ENCODE measurements at places on chromosomes 2 and 18.

- peak; percentile 10 for DNase-seq
These were observed 273.8 kb downstream of the TRIB2 start for GRCh38 chr2:12990523-12990922.

DNA sequence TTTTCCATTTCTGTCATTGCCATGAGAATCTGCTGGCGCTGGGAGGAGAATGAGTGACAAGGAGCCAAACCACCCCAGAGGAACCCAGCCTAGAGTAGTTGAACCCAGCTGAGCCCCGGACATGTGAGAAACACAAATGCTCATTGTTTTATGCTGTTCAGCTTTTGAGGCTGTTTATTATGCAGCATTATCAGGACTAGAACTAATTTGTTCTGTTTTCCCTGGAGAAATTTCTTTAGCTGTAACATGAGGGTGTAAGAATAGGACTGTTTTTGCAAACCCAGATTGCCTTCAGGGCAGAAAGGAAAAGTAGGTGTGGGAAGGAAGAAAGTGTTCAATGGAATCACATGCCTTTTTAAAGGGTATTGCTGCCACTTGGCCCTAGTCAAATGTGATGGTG, 28.5 kb upstream of the DOCK10 start:
- DNase-seq = no peak

GRCh38 chr2:171706152-171706803, 19.0 kb downstream of the DYNC1I2 start:
- peak; percentile 30 for DNase-seq

GRCh38 chr2:219887870-219888269, 260.4 kb downstream of the SLC4A3 start:
- no peak for DNase-seq

DNA sequence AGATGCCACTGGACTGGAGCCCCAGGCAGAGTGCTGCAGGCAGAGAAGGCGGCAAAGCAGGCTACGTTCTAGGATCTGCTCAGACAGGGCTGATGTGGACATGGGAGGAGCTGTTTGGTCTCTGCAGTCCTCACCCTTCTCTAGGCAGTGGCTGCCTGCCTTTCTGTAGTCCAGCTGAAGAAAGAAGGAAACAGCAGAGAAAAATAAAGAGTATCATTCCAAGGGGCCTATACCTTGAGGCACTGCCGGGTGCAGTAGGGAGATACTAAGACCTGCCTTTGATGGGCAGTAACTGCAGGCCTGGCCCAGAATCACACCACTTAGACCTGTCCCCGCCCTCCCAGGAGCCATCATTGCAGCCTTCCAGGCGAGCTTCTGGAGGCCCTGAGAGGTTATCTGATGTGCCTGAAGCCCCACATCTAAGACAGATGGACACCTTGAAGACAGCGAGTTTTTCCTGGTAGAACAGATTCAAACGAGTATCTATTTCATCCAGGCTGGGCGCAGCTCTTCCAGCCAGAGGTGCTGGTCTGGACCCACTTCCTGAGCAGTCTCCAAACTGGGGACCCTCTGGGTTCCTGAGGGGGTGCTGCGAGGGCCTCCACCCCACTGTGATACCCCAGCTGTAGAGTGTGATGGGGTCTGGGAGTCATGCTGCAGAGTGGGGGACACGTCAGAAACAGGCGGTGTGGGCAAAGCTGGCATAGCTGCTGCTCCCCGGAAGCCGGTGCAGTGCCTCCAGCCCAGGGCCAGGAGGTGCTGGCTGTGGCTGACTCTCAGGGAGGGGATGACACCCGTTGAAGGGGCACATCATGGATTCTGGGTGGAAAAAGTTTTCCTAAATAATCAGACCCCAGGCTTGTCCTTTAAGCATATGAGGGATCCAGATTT, 87.3 kb upstream of the OTOS start:
- DNase-seq = no peak

GRCh38 chr18:49021433-49022129, 70.8 kb upstream of the SMAD7 start:
- DNase-seq = peak; percentile 62

DNA sequence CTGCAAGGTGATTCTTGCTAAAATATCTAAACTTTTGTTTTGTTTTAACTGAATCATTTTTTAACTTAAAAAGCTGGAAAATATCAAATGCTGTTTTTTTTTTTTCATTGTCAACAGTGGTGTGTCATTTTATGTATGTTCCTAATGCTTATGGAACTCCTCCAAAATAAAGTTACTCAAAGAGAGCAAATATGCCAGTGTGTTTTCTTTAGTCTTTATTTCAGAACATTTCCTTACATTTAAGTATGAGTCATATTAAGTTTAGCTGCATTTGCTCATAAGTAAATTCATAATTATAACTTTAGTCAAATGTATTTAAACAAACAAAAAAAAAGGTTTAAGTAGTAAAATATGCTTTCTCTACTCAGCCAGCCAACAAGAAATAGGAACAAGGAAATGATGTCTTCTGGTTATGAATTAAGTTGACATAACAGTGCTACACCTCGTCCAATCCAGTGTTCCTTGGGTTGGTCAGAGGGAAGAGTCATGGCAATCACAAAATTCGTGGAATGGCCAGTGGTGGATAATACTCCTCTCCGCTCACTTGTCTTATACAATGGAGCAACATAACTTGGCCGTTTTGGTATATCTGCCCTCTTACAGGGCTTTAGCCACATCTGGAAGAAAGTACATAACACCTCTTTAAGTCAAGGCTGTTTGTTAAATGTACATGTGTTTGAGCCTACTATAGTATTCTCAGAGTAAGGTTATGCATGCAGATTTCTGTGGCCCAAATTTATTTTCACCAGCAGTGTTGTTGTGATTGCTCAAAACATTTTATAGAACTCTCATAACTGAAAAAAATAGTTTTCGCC, 80.7 kb downstream of the SLC39A10 start:
- DNase-seq = no peak

- no peak for DNase-seq
These were observed 257.3 kb upstream of the CXCR4 start for GRCh38 chr2:136375017-136375901.

- no peak for DNase-seq
These were observed 38.1 kb downstream of the SLC39A10 start for GRCh38 chr2:195695002-195695631.
